ENCODE measurements at places on chromosomes 6 and 20.

GRCh38 chr6:26272171-26272637, 92.8 kb upstream of the BTN3A2 start:
- DNase-seq, result peak; percentile 39

GRCh38 chr6:76840041-76840745, 623.1 kb downstream of the HTR1B start:
- no peak for DNase-seq

GRCh38 chr6:84469144-84469543, 241.7 kb upstream of the CEP162 start:
- DNase-seq, result no peak

DNA sequence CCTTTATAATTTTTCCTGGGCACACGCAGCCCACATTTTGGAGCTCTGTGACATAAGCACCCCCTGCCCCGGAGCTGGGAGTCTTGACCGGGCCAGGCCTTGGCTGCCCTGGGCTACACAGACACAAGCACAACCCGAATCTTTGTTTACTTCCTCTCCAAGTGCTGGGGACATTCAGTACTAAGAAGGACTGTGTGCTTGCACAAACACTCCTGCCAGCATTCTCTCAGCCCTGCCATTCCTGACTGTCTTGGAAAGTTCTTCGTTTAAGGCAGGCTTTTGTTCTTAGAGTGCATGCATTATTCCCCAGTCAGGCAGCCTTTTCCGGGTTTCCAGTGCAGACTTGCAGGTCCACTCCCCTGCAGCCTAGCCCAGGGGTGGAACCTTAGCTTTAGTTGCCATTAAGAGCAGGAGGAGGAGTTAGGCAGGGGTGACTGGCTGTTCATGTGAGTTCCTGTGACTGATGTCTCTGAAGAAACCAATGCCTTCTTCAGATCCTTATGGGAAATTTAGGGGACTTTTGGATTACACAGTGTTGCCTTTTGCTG, 28.6 kb downstream of the FOXO3 start:
- DNase-seq, result no peak

GRCh38 chr6:127518710-127519468, at the start of gene MTCL3:
TSS of gene MTCL3 (minus strand) at chr6:127519335.
- DNase-seq, result peak; percentile 40

- DNase-seq, result no peak
These were observed 74.5 kb downstream of the TRDN start for GRCh38 chr6:123562264-123562663.

DNA sequence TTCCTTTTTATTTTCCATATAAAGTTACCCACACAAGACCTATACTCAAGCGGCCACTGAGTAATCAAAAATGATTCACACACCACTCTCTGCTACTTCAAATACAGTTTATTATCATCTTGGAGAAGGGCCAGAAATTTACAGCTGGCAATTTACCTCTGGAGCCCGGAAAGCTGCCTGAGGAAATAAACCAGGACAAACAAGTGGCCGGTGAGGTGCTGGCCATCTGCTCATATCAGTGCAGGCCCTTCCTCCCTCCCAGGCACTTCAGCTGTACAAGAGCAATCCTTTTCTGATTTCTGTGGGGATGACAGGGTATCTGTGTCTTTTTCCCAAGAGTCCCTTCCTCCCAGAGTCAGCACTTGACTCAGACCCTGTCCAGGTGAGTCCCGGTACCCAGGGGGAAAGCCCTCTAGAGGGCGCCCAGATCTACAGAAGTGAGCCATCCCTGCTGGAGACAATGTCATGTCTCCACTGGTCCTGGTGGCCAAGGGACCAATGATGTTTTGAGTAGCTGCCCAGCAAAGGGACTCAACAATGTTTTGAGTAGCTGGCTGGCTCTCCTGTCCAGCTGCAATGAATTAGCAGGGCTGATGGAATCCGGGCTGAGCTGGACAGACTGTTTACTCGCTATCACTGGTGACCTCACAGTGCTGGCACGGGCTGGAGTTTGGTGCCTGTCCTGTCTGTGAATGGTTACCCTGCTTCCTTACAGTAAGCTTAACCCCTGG, 23.6 kb downstream of the LRP11 start:
- peak; percentile 32 for DNase-seq

DNA sequence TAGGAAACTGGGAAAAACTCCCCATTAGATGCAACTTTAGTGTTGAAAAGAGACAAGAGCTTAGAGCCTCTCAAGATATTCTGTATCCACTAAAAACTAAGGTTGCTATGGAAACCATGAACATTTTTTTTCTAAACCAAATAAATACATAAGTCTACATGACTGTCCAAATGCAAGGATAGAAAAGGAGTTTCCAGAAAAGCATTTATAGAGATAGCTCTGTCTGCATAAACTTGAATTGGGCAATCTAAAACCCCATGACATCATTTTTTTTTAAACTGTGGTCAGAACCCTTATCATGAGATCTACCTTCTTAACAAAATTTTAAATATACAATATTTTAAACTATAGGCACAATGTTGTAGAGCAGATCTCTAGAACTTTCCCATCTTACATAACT, 36.4 kb upstream of the FAM83B start:
- DNase-seq, result no peak

- DNase-seq, result no peak
These were observed 35.0 kb upstream of the COL21A1 start for GRCh38 chr6:56282391-56282790.

GRCh38 chr20:12225898-12226297, 308.2 kb downstream of the BTBD3 start:
- no peak for DNase-seq
